ENCODE measurements at places on chromosomes 16 and 17. TPM values are rescaled to one million over a fixed set of nuclear protein-coding genes. Genes with fewer than 3 reads are reported as not detected.

The NPIPA3 gene
- total RNA-seq = 1.3 TPM

The CCL18 gene
- total RNA-seq = not detected

The ACAP1 gene
- 2.2 TPM for total RNA-seq

The ABCA8 gene
- 202 TPM for total RNA-seq

The AURKB gene
- 9.6 TPM for total RNA-seq

The P4HB gene
- 1,018 TPM for total RNA-seq

The LRRC46 gene
- 0.25 TPM for total RNA-seq

The P2RX1 gene
- 0.06 TPM for total RNA-seq

The SSTR5 gene
- total RNA-seq = 0.12 TPM

The ABCC6 gene
- total RNA-seq = 0.75 TPM

The TEDC2 gene
- 2.7 TPM for total RNA-seq

The NME1 gene
- total RNA-seq = 153 TPM

The OR3A2 gene
- 0.06 TPM for total RNA-seq

The C1QTNF1 gene
- 208 TPM for total RNA-seq

The SULT1A3 gene
- 0.79 TPM for total RNA-seq

The ABCC3 gene
- total RNA-seq = 5.4 TPM

The BRICD5 gene
- 1.7 TPM for total RNA-seq

The ASPHD1 gene
- 7.8 TPM for total RNA-seq

The OVCA2 gene
- total RNA-seq = 33.4 TPM

The RNF227 gene
- total RNA-seq = 0.87 TPM

The DOC2A gene
- 0.26 TPM for total RNA-seq

The KRTAP2-3 gene
- total RNA-seq = not detected

The TP53TG3C gene
- total RNA-seq = not detected

The SALL1 gene
- 0.31 TPM for total RNA-seq

The TTYH2 gene
- total RNA-seq = 0.93 TPM

The CHMP1A gene
- 75.3 TPM for total RNA-seq

The HSPB9 gene
- total RNA-seq = not detected

The FOXN1 gene
- total RNA-seq = not detected

The SLFN13 gene
- 3.0 TPM for total RNA-seq

The PLLP gene
- 0.31 TPM for total RNA-seq

The CDRT15 gene
- total RNA-seq = not detected
